ENCODE measurements at places on chromosomes 11 and 22.

- DNase-seq, result no peak
Observed at GRCh38 chr11:122796128-122796717, 42.1 kb upstream of the CRTAM start.

DNA sequence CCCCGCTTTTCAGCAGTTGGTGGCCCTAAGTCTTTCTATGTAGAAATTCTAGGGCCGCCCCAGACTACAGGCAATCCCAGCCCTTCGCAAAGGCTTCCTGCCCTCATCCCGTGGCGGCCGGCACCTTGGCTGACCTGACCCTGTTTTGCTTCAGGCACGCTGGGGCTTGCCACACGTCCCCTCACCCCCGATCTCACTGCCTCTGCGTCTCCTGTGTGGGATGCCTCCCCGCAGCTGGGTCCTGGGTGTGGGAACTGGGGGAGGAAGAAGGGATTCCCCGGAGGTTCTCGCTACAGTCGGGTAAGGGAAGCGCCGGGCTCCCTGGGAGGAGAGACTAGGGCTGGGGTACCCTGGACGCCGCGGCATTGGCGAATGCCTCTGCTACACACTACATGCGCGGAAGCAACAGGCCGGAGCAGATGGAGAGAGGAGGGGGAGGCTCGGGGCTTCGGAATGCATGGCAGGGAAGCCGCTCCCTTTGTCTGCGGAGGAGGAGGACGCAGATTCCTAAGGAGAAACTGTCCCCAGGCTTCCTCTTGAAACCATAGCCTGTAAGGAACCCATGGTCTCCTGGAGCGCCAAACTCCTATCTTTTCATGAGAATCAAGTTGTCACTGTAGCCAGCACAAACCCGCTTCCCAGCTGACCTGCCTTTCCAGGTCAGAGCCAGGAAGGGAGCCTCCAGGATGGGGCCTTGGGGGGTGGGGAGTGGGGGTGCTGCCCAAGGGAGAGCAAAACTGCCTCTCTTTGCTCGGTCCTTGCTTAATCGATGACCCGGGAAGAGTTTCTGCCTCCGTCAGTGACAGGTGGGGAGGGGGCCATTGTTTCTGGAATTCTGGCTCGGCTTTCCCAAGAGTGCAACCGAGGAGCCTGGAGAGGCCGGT, 1.4 kb downstream of the DTX4 start:
- DNase-seq, result no peak

DNA sequence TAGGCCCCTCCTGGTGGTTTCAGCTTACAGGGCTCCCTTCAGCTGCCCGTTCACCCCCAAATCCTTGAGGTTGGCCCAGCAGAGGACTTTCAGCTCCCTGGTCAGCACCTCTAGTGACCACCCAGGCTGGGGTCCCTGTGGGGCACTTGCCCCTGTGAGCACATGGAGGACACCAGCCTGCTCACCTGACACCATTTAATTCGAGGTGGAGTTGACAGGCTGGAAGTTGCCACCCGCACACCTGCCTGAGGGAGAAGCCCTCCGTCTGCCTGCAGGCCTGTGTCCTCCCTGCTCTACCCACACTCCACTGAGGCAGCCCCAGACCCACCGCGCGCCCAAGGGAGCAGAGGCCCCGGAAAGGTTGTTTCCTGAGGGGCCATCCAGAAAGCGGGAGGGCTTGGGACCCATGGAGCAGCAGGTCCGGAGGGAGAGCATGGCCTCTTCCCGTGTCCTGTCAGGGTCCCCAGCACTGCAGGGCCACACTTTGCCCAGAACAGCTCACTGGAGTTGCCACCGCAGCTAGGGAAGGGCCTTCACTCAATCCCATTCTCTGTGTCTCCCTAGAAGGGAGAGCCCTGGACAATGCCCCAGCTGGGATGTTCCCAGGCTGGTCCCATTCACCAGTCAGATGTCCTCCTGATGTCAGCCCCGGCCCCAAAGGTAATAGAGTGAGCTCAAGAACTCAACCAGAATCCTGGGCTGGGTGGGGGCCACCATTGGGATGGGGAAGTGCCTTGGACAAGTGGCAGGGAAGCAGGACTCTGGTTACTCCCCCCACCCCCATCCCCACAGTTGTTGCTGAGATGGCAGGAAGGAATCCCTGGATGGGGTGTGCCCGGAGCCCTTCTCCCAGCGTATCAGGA, 82.4 kb downstream of the MED15 start:
- no peak for DNase-seq

DNA sequence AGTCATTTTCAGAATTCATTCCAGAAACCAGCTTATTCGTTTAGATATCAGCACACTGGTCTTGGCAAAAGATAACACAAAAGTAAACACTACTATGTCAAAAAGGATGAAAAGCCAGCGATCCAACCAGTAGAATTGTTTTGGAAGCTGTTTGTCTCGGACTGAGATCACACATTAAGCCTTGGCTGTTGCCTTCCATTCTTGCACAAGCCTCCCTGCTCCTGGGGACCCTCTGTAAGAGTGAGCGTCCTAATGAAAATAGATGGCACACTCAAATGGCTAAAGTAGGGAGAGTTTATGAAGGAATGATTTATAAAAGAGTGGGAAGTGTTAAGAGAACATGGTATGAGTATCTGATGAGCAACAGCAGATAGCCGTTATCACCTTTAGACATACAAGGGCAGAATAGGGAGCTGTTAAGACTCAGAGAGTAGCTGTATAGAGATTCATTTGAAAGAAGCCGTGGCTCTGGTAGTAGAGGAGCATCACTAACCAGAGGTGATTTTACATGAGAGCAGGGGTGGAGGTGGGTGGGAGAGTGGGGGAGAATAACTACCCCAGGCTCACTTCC, 25.2 kb downstream of the PDE3B start:
- DNase-seq, result no peak

DNA sequence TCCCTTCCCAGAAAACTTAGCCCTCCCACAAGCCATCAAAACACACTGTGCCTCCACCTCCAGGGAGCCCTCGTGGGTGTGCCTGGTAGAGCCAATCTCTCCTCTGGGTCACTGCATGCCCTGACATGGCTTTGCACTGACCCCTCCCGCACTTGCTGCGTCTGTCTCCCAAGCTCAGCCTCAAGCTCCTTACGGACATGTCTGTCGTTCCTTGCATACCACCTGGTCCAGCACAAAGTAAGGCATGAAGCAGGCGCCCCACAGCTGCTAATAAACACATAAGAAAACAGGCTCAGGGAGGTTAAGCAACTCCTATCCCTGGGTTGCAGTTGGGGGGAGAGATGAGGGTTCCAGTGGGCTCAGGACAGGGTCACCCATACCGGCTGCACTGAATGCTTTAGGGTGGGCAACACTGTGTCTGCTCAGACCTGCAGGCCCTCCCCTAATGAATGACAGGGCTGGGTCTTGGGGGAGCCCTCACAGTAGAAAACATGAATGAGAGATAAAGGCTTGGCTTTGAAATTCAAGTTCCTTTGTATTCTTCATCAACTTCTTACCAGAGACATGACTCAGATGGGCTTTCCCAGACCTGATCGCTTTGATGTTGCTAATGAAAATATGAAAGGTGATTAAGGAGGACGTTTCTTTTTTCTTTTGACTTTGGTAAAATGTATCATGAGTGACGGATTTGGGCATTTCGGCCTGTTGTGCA, 38.0 kb downstream of the PHF21B start:
- no peak for DNase-seq

DNA sequence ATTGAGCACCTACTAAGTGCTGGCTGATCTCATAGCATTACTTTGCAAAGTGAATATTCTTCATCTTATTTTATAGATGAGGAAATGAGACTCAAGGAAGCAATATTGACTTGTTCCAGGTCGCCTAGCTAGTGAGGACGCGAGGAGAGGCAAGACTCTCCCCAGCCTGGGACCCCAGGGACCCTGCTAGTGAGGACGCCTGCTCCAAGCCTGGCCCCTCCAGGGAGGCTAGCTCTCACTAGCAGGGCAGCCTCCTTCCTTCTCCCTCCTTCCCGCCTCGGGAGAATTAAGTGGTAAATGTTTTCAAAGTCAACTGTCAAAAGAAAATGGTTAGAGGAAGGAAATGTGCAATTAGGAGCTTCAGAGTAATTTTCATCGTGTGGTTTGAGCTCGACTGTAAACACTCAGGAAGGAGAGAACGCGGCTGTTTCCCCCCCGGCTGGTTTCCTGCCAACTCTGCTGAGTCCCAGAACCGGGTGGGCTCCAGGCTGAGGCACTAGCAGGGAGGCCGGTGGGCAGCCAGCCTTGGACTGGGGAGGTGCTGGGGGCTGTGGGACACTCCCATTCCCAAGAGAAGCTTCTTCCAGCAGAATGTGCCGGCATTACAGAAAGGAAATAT, 17.9 kb downstream of the MYEOV start:
- no peak for DNase-seq

DNA sequence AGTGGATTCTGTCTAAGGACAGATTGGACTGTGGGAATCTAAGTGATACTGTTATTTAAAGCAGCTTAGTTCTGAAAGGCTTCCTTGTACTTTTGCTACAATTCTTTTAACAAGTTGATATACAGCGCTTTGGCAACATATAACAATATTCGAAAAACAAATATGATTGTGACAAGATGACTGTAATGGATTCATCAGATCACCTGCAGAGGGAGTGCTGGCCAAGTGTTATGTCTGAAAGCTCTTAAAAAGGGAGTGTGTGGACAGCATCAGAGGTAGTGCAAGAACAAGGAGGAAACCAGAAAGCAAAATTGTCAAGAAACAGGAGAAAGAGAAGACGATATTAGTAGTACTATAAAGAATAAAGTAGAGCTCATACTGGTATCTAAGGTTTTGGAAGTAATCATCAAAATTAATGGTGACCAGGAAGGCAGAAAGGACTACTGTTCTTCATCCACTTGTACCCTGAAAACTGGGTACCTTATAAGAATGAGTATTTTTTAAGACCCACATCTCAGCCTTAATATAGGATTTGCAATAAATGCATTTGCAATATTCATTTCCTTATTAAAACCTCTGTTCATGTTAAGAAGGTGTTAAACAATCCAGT, 1112.0 kb upstream of the CCDC90B start:
- no peak for DNase-seq

DNA sequence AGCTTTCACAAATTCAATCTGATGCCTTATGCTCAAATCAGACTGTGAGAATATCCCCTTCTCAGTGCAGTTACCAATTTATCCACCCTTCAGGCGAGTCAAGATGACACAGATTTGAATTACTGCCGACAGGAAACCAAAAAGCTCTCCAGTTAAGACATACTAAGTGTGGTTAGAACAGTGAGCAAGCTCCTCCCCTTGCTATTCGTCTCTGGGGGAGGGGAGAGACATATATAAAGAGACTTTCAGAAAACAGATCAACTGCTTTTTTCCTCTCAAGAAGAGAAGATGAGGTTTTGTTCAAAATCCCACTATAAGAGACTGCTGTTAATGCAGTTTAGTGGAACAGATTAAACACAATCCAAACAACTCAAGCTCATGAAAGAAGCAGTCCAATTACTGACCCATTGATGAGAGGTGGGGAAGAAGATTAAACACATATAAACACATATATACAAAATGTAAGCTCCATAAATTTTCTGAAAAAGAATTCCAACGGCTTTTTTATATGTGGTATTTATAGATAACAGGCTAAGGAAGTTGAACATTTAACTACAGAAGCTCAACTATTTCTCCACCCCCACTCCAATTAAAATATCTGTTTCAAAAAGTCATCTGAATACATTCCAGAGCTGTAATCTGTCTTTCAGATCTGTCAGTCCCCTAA, 102.7 kb downstream of the MRTFA start:
- no peak for DNase-seq

DNA sequence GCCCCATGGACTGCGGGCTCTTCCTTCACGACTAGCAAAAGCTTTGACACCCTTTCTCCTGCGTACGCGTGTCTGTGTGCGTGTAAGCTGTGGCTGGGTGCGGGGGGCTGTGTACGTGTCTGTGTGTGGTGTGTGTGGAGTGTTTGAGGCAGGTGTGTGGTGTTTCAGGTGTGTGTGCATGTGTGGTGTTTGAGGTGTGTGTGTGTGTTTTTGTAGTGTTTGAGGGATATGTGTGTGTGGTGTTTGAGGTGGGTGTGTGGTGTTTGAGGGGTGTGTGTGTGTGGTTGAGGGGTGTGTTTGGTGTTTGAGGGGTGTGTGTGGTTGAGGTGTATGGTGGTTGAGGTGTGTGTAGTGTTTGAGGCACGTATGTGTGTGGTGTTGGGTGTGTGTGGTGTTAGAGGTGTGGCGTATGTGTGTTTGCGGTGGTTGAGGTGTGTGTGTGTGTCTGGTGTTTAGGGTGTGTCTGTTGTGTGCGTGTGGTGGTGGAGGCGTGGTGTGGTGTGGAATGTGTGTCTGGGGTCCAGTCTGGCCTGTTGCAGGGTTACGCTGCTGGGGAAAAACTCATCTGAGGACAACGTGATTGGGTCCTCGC, 687 bp upstream of the ARSA start:
- no peak for DNase-seq

DNA sequence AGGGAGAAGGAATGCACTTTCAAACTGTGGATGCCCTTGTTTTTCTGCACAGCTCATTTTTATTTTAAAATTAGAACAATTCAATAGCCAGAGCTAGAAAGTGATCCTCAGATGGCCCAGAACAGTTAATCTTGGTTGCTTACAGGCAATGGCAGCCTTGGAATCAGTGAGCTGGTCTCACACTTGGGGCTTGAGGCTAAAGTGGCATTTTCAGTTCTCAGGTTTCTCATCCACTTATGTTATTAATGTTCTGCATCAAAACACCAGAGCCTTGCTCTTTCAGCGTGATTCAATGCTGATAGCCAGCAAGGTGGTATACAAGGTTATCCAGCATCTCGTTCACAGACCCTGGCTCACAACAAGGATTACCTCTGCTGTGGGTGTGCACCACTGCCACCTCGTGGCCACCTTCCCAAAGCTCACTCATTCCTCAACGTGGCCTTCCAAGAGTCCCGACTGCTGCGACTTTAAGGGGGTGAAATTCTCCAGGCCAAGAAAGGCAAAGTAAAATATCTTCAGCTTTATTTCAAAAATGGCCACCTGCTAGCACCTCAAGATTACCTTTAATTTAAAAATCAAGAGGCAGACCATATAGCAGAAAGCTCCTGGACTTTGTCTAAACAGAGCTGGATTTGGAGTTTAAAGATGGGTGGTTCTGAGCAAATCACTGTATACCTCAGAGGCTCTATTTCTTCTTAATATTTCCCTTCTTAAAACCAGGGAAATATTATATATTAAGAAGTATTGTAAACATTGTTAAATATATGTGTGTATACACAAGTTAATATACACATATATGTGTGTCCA, 34.2 kb upstream of the FSHB start:
- peak; percentile 92 for DNase-seq
